ENCODE measurements at places on chromosomes 4 and X. TPM values are rescaled to one million over a fixed set of nuclear protein-coding genes. Genes with fewer than 3 reads are reported as not detected.

GRCh38 chr4:76953956-76954355 lies 4.4 kb downstream of the SEPTIN11 start:
- H3K27me3 ChIP-seq: peaks cover 4% of the 10 kb centered on the region
- no peak overlapping the region for H3K4me3 ChIP-seq
- peaks cover 18% of the 10 kb centered on the region for H3K4me1 ChIP-seq
- peaks cover 28% of the 10 kb centered on the region for H3K36me3 ChIP-seq
- no peak for DNase-seq

- peaks cover 3% of the 10 kb centered on the region for H3K4me1 ChIP-seq
- peaks cover 6% of the 10 kb centered on the region for H3K36me3 ChIP-seq
- H3K27ac ChIP-seq: no peak overlapping the region
- H3K4me3 ChIP-seq: no peak overlapping the region
These were observed 48.1 kb downstream of the SMC1A start for GRCh38 chrX:53374222-53374820.

DNA sequence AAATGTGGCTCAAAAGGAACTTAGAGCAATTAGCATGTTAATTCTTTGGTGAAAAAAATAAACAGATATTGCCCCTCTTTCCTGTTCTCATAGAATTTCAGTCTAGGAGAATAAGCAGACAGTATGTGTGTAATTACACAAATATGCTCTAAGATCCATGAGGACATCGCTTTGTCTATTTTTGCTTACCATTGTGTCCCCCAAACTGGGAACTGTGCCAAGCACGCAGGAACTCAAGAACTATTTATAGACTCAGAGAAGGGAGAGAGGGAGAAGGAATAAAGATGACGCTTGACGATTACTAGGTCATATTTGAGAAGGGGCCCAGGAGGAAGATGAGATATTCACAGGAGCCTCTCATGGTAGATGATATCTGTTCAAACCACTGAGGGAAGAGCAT lies 692.6 kb downstream of the RAB28 start:
- H3K4me1 ChIP-seq: no peaks in the 10 kb centered on the region
- no peak overlapping the region for H3K4me3 ChIP-seq
- no peak for DNase-seq
- H3K27me3 ChIP-seq: no peaks in the 10 kb centered on the region

DNA sequence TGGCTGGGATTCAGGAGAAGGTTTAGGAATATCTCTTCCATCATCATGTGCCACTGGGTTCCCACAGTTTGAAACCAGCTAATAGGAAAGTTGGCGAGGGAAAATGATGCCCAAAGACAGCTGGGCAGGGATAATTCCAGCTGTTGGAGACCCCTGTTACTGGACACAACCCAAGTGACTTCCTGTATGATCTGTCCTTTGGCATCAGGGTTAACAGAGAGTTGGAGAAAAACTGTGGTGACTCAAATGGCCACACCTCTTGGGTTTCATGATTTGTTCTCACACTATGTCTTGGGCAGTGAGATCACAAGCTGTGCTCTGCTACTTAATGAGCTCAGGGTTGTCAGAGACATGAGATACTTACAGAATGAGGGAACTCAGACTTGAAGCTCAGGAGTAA lies 3.8 kb downstream of the FGF16 start:
- H3K27me3 ChIP-seq: peaks cover 20% of the 10 kb centered on the region
- H3K4me3 ChIP-seq: no peak overlapping the region
- no peak overlapping the region for H3K27ac ChIP-seq
- no peak for DNase-seq
- peaks cover 5% of the 10 kb centered on the region for H3K4me1 ChIP-seq

- peaks cover 36% of the 10 kb centered on the region for H3K4me1 ChIP-seq
- no peak overlapping the region for H3K27ac ChIP-seq
- H3K36me3 ChIP-seq: peaks cover 34% of the 10 kb centered on the region
- no peaks in the 10 kb centered on the region for H3K27me3 ChIP-seq
- DNase-seq: no peak
These were observed 119.3 kb downstream of the VSIG4 start for GRCh38 chrX:65920620-65921019.

Gene HTR2C
- total RNA-seq: not detected

DNA sequence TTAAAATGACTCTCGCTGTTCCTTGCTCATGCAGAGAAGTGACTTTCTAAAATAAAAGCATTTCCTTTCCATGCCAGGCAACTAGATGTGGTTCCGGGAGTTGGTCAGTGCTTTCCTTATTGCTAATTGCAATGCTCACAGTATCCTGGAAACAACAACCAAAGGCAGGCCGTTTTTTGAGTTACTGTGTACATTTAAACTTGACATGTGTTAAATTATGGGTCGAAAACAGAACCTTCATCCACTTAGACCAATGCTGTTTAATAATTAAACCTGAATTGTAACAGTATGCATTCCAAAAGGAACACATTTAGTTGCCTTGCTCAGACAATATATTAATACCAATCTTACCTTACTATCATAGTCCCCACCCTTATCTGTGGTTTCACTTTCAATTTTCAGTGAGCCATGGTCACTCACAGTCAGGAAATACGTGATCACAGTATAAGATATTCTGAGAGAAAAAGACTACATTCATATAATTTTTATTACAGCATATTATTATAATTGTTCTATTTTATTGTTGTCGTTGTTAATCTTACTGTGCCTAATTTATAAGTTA lies 102.6 kb downstream of the HS6ST2 start:
- H3K27ac ChIP-seq: no peak overlapping the region
- H3K36me3 ChIP-seq: peaks cover 11% of the 10 kb centered on the region
- peaks cover 17% of the 10 kb centered on the region for H3K4me1 ChIP-seq
- DNase-seq: no peak

DNA sequence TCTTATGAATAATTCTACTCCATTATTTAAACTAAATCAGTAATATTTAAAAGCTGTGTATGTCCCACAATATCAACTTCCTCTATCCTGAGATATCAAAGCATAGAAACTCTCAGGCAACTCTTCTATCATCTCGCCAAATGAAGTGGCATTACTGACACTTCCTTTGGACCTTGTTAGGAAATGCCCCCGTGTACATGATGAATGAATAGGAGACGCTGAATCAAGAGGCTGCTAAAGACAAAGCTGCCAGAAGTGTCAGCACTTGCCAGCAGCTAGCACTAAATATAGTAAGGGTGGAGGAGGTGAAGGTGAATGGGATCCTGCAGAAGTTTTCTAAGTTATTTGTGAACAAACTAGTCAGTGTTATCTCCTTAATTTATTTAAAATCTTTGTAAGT lies 99.5 kb upstream of the BLTP1 start:
- H3K36me3 ChIP-seq: no peaks in the 10 kb centered on the region
- peaks cover 2% of the 10 kb centered on the region for H3K27me3 ChIP-seq
- H3K4me3 ChIP-seq: no peak overlapping the region
- DNase-seq: no peak

Gene PCDH18
- total RNA-seq: not detected

- H3K4me1 ChIP-seq: no peaks in the 10 kb centered on the region
- no peaks in the 10 kb centered on the region for H3K27me3 ChIP-seq
- DNase-seq: no peak
- no peaks in the 10 kb centered on the region for H3K36me3 ChIP-seq
- no peak overlapping the region for H3K27ac ChIP-seq
These were observed 46.9 kb upstream of the CT47C1 start for GRCh38 chrX:119025900-119026299.

DNA sequence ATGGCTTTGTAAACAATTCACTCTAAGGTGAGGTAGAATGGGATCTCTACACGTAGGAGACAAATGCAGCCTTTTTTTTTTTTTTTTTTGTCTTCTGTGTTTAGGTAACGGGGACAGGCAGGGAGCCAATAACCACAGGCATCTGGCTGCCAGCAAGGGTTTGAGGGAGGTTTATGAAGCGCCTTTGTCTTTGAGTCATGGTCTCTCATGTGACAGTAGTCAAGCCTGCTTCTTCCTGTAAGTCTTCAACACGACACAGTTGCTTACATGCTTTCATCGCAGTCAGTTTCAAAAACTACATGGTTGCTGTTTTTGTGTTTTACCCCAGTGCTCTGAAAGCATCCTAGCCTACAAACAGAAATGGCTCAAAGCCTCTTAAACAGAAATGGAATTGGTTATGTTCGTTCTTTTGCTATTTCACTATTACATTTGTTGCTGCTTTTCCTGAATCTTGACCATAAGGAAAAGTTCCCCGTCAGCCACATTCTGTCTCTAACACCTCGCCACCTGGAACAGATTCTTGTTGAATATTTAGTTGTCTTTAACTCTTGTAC lies 127.8 kb upstream of the METTL14 start:
- H3K4me3 ChIP-seq: no peak overlapping the region
- no peaks in the 10 kb centered on the region for H3K4me1 ChIP-seq
- H3K27ac ChIP-seq: no peak overlapping the region
- no peak for DNase-seq
